Testis (tissue), 5 donors: ENCODE measurements at places on chromosomes 5 and 9.

DNA sequence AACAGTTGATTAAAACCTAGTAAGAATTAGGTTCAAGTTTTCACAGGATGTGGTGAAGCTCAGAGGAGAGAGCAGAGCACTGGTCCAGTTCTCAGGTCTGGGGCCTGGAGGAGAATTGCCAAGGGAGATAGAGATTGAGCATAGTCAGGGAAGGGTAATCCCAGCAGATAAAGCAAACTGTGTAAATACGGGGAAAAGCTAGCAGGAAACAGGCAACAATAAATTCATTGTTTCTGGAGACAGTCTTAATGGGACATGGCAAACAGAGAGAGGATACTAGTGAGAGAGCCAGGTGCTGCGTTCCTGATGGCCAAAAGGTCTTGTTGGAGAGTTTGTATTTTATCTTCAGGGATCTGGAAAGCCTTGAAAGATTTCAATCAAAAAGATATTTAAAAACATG, 333.0 kb downstream of the PDE4D start:
- DNase-seq, result no peak

DNA sequence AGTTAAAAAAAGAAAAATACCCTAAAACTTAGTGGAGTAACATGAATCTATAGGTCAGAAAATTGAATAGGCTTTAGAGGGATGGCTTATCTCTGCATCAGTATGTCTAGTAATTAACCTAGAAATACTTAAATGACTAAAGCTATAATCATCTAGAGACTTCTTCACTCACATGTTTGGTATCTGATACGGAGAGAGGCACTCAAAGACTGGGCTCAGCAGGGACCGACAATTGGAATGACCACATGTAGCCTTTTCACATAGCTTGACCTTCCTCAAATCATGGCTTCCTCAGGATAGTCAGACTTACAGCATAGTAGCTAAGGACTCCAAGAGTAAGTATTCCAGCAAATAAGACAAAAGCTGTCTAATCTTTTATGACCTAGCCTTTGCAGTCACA, 105.3 kb upstream of the RORB start:
- no peak for DNase-seq

DNA sequence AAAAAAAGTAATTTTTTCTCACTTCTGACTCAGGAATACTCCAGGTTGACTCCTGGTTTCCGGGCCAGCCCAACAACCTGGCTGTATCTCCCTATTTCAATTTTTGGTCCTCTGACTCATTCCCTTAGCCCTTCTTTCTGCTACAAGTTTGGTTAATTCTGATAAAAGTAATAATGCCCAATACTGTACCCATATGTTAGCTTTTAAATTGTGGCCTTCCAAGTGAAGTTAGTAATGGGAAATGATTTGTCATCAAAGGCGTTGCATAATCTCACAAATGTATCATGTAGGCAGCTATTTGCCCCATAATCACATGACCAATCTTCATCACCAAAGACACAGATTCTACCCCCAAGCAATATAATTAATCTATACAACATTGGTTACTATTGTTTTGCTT, 31.1 kb upstream of the BNC2 start:
- no peak for DNase-seq

- peak; percentile 50 for DNase-seq
Observed at GRCh38 chr9:35646153-35646532, 4.6 kb downstream of the SIT1 start.

DNA sequence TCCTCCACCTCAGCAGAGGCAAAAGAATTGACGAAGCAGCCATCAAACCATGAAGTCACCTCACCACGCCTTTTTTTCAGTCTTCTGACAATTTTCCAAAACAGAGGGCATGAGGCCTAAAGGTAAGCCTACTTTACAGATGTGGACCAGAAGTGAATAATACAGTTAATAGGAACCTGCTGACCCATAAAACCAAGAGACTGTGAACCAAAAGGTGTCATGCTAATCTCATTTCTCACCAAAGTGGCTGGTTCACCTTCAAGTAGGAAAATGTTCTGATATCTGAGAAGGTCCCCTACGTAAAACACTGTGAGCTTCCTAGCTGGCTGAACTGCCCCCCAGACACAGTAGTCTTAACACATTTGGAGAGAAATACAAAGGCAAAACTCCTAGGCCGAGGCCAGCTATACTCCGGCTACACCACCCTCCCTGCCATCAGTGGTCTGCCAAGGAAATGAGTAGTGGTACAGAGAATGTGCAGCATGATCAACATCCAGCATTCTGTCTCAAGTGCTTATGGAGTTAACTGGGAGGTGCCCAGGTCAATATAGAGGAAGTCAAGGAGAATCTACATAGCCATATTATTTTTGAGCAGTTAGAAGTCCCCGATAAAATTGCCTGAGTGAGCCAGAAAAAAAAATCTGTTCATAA, 19.3 kb upstream of the F2RL2 start:
- no peak for DNase-seq

DNA sequence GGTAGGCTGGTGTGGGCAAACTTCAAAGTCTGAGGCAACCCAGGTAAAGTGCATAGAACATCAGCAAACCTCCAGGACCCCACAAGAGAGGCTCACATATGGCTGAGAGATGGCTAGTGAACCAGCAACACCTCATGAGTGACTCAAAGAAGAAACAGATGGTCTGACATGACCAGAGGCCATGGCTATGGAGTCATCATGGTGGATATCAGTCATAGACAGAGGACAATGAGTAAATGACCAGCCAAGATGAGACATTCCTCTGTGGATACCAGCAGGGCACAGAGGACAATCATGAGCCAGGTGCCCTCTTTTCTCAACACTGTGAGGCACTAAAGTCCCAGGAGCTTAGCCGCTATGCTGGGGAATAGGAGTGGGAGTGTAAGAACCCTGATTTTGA, 180.8 kb downstream of the RASEF start:
- DNase-seq, result no peak

GRCh38 chr5:141858079-141858765, 20.0 kb downstream of the PCDH1 start:
- DNase-seq, result no peak

DNA sequence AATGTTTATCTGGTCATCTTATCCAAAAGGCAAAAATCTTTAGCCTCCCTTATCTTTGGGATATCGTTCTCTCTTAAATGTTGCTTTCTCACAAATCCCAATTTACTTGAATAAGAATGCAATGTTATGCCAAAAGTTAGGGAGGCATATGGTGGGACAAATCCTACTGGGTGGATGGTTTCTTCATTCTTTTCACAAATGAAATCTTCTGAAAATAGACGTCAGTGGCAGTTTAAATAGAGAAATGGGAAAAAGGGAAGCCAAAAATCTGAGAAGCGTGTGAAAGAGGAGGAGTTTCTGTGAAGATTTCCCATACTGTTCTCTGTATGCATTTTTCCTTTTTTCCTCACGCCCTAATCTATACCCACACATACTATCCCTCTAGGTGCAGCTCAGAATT, 2.5 kb upstream of the PCDHAC1 start:
- DNase-seq, result no peak

GRCh38 chr9:76629205-76629990, 134.8 kb upstream of the PCA3 start:
- DNase-seq, result no peak

- DNase-seq, result no peak
Observed at GRCh38 chr5:59061377-59061776, 478.5 kb downstream of the RAB3C start.

GRCh38 chr5:132006331-132007120, 4.9 kb downstream of the ACSL6 start:
- no peak for DNase-seq

- no peak for DNase-seq
Observed at GRCh38 chr9:33381231-33381791, 21.1 kb downstream of the AQP7 start.

DNA sequence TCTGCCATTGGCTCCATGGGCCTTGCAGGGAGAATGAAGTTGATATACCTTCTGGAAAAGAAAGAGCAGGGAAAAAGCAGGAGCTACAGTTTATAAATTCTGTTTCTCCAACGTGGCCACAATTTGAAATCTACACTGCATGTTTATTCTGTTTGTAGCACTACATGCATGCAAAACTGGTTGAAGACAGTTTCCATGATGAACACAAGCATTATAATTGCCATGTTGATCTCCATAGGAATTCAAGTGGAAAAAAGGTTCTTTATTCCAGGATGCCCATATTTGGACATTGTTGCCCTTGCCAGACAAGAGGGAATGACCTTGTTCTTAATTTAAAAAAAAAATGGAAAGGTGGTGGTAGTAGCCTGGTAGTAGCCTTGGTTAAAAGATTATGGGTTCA, 69.2 kb upstream of the PALM2AKAP2 start:
- DNase-seq, result no peak

DNA sequence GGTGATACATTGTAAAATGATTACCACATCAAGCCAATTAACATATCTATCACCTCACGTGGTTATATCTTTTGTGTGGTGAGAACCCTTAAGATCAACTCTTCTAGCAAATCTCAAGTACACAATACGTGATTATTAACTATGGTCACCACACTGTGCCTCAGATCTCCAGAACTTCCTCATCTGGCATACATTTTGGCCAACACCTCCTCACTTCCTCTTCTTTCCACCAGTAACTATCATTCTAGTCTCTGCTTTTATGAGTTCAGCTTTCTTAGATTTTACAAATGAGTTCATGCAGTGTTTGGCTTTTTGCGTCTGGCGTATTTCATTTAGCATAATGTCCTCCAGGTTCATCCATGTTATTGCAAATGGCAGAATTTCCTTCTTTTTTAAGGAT, 35.8 kb downstream of the PRKACG start:
- no peak for DNase-seq

DNA sequence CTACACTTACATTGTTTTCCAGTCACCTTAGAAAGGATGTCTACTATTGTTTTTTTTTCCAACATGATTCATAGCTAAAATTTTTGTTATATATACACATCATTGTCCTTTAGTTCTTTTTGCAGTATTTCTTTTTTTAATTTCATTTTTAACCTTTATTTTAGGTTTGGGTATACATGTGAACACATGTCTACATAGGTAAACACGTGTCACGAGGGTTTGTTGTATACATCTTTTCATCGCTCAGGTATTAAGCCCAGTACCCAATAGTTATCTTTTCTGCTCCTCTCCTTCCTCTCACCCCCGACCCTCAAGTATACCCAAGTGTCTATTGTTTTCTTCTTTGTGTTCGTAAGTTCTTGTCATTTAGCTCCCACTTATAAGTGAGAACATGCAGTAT, 19.0 kb downstream of the IFNA5 start:
- no peak for DNase-seq

DNA sequence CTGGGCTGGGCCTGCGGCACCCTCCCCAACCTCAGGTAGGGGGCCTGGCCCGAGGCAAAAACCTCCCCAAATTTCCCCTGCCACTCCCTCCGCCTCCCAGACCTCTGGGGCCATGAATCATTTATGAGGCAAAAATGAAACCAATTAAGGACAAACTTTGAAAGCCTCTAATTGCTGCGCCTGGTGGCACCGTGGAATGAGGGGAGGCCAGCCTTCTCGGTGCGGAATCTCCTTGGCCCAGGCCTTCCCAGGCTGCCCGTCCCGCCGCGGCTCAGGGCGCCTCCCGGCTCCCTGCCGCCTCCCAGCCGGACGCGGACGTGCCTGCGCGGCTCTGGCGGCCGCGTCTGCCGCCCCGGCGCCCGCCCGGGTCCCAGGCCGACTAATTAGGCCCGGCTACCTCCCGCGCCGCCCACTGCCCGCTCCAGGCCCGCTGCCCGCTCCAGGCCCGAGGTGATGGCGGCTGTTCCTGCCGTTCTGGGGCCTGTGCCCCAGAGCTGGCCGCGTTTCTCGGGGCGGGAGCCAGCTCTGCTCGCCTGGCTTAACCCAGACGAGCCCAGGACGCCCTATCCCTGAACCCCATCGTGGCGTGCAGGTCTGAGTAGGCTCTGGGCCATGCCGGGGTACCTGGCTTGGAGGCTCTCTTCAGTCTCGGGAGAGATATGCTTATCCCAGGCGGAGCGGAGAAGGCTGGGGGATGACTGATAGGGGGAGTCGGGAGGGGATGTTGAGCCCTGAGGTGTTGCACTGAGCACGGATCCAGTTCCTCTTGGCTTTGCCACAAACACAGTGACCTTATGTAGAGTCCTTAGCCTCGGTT, 20.1 kb downstream of the CXXC5 start:
- DNase-seq, result no peak

- no peak for DNase-seq
Observed at GRCh38 chr9:14515571-14516198, 177.5 kb downstream of the ZDHHC21 start.

DNA sequence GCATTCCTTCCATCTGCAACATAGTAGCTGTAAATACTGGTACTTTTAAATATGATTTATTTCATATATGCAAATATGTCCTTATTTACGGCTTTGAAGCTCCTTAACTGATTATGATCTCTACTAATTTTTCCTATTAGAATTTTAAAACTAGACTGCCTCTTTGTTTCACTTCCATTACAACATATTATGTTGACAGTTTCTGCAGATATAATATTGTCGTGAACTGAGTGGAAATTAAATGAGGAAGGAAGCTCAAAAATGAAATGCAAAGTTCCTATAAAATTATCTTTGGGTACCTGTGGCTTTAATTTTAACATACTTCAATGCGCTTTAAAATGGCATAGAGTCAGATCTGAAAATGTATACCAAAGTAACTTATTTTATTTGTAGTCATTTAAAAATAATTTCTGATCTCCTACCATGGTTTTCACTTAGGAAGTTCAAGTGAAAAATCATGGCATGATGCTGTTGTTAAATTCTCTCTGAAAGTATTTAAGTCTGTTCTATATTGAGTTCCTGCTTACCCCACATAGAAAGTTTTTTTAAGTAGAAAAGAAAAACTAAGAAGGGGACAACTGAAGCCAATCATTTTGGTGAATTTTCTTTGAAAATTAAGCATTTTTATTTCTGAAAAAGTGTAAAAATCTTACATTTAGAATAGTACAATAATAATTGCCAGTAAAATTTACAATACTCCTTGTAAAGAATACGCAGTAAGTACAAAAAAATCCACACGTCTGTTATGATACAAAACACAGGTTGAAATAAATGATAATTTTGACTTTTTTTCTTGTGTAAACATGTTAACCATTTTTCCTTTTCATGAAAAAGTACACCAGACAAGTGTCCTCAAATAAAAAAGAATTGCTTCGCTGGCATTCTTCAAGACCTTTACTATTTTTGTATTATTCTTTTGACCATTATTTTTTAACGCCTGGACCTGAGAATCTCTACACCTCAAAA, 2.6 kb downstream of the FOXD1 start:
- no peak for DNase-seq

DNA sequence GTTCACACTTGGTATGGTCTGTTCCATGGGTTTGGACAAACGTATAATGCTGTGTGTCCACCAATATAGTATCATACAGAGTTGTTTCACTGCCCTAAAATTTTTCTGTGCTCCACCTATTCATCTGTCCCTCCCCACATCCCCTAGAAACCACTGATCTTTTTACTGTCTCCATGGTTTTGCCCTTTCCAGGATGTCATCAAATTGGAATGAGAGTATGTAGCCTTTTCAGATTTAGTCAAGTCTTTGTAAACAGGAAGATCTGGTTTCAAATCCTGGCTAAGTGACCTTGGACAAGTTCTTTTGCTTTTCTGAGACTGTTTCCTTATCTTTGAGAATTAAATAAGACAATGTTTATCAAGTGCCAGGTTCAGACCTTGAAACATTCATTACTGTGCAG, 13.2 kb upstream of the LVRN start:
- no peak for DNase-seq

- DNase-seq, result no peak
Observed at GRCh38 chr5:58813855-58814254, 231.0 kb downstream of the RAB3C start.
